GM23338 (cell line): ENCODE measurements at places on chromosomes 5 and 9. TPM values are rescaled to one million over a fixed set of nuclear protein-coding genes. Genes with fewer than 3 reads are reported as not detected.

Gene SURF1
- 51.5 and 52.6 TPM in 2 replicates for polyA plus RNA-seq

Gene FBN2
- polyA plus RNA-seq = 2.6 and 2.8 TPM in 2 replicates

Gene SLIT3
- 0.71 and 0.83 TPM in 2 replicates for polyA plus RNA-seq

Gene FAXDC2
- 2.5 and 4.0 TPM in 2 replicates for polyA plus RNA-seq

Gene IFNB1
- not detected in 2 replicates for polyA plus RNA-seq

Gene EGFLAM
- polyA plus RNA-seq = 0.24 TPM in 1 of 2 replicates, not detected in the other

Gene COL15A1
- polyA plus RNA-seq = 0.18 TPM in 1 of 2 replicates, not detected in the other

Gene SPATA31C2
- polyA plus RNA-seq = 0.08 and 0.16 TPM in 2 replicates

Gene MZB1
- 0.52 and 0.71 TPM in 2 replicates for polyA plus RNA-seq

Gene PTCD2
- polyA plus RNA-seq = 4.3 and 8.8 TPM in 2 replicates

Gene ECPAS
- 50.8 and 51.4 TPM in 2 replicates for polyA plus RNA-seq

Gene PCDHB13
- polyA plus RNA-seq = 0.87 and 1.1 TPM in 2 replicates

Gene WWC1
- 23.6 and 25.4 TPM in 2 replicates for polyA plus RNA-seq

Gene SLCO4C1
- polyA plus RNA-seq = 1.9 and 2.4 TPM in 2 replicates

Gene PTGS1
- polyA plus RNA-seq = 0.10 and 0.48 TPM in 2 replicates

Gene INSL4
- polyA plus RNA-seq = not detected in 2 replicates

Gene POU5F2
- polyA plus RNA-seq = 0.11 and 0.14 TPM in 2 replicates

Gene CDX1
- not detected in 2 replicates for polyA plus RNA-seq

Gene THBS4
- 11.9 and 14.0 TPM in 2 replicates for polyA plus RNA-seq

Gene SAPCD2
- polyA plus RNA-seq = 13.4 and 14.5 TPM in 2 replicates

Gene ABLIM3
- 0.19 and 0.31 TPM in 2 replicates for polyA plus RNA-seq

Gene SPATA31A3
- not detected in 2 replicates for polyA plus RNA-seq

Gene MYORG
- 1.3 and 1.5 TPM in 2 replicates for polyA plus RNA-seq

Gene PTGDS
- polyA plus RNA-seq = 3.1 and 5.9 TPM in 2 replicates

Gene ADAMTS16
- polyA plus RNA-seq = 2.8 and 3.8 TPM in 2 replicates

Gene SLC6A3
- 0.31 and 0.76 TPM in 2 replicates for polyA plus RNA-seq

Gene ANKRD31
- polyA plus RNA-seq = 0.18 and 0.30 TPM in 2 replicates

Gene FOXD4L6
- not detected in 2 replicates for polyA plus RNA-seq

Gene RALGDS
- 6.1 and 8.6 TPM in 2 replicates for polyA plus RNA-seq

Gene LHX6
- 1.2 and 1.3 TPM in 2 replicates for polyA plus RNA-seq

Gene IL9
- not detected in 2 replicates for polyA plus RNA-seq

Gene CKMT2
- 2.1 and 2.9 TPM in 2 replicates for polyA plus RNA-seq
